AG08396 (cell line): ENCODE measurements at places on chromosomes 7 and 10.

DNA sequence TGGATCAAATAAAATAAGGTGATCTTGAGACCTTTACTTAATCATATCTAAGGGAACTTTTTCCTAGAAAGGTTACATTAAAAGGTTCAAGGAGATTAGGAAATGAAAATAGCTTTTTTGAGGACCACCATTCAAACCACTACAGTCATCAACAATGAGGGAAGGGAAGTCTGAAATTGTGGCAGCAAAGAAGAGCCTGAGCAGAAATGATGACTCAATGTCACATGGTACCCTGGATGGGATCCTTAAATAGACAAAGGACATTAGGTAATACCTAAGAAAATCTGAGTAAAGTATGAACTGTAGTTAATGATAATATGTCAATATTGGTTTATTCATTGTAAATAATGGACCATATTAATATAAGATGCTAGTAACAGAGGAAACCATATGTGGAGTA, 236.0 kb downstream of the SEMA3D start:
- DNase-seq = peak; percentile 9

DNA sequence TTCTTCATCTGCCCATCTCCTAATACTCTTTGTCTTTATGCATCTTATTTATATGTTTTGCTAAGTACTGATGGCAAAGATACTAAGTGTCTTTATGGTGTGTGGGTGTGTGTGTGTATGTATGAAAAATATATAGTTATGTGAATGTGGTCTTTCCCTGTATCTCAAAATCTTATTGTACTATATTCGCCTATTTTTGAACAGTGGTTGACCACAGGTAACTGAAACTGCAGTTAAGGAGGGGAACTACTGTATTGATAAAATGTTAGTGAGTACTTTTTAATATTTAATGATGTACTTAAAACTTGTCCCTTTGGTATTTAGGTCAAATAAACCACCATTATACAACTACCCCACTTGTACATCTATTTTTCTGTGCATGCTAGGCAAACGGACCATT, 85.9 kb downstream of the ADD3 start:
- no peak for DNase-seq

- no peak for DNase-seq
These were observed 2.0 kb upstream of the WBP1L start for GRCh38 chr10:102741726-102742237.

GRCh38 chr7:64775289-64775688, 18.9 kb upstream of the ZNF138 start:
- no peak for DNase-seq

DNA sequence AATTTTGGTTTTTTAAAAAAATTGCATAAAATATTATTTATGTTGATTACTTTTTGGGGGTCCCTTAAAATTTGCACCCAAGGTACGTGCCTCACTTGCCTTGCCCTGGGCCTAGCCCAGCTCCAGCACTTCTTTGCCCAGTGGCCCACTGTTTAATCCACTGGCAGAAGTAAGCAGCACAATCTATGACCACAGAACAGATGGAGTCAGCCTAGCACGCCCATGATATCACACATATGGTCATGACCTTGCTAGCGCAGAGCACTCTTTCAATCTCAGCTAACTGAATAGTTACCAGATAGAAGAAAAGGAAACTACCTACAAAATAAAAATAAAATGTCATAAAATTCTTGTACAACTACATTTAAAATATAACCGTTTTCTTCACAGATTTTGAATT, 5.6 kb downstream of the OGA start:
- DNase-seq = no peak
